ENCODE measurements at places on chromosomes 13 and 19. TPM values are rescaled to one million over a fixed set of nuclear protein-coding genes. Genes with fewer than 3 reads are reported as not detected.

Gene KRTDAP
- total RNA-seq, result not detected

Gene SLC7A9
- 0.28 TPM for total RNA-seq

Gene LILRA1
- total RNA-seq, result not detected

Gene COG6
- total RNA-seq, result 35.2 TPM

Gene C19orf33
- not detected for total RNA-seq

Gene SUGP1
- 69.9 TPM for total RNA-seq

DNA sequence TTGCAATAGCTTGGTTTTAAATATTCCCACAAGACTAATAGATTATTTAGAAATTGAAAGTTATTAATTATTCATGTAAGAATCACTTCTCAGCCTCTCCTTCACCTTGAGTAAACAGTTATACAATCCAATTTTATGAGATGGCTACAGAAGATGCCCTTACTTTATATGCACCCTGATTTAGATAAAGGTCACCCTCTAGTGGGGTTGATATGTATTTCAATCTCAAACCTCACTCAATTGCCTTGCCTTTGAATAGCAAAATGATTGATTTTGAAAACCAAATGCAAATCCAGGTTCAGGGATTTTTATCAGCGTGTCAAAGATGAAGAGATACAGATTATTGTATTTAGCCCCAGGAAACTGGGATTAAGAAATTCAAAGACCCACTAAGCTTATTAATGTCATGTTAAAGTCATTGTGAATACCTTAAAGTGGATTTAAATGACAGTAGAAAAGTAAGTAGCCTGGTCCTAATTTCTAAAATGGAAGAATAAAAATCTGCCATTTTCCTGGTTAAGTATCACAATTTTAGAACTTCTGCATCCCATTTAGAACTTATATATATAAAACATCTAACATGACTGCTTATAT lies 305.1 kb downstream of the ITGBL1 start:
- no peak overlapping the region for H3K27ac ChIP-seq
- H3K27me3 ChIP-seq, result peaks cover 8% of the 10 kb centered on the region
- H3K36me3 ChIP-seq, result no peaks in the 10 kb centered on the region
- H3K4me3 ChIP-seq, result no peak overlapping the region
- DNase-seq, result no peak

DNA sequence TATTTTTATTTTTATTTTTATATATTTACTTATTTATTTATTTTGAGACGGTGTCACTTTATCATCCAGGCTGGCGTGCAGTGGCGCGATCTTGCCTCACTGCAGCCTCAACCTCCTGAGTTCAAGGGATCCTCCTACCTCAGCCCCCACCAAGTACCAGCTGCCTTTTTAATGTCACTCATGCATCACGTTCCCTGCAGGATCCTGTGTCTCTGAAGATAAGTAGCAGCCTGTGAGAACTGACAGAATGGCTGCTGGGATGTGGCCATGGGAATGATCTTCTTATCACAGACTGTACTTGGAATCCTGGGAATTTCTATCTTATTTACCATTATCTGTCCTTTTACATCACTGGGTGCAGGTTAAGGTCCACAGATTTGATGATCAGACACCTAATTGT lies 9.2 kb upstream of the ZNF761 start:
- H3K36me3 ChIP-seq, result no peaks in the 10 kb centered on the region
- no peaks in the 10 kb centered on the region for H3K27me3 ChIP-seq
- no peak overlapping the region for H3K27ac ChIP-seq

DNA sequence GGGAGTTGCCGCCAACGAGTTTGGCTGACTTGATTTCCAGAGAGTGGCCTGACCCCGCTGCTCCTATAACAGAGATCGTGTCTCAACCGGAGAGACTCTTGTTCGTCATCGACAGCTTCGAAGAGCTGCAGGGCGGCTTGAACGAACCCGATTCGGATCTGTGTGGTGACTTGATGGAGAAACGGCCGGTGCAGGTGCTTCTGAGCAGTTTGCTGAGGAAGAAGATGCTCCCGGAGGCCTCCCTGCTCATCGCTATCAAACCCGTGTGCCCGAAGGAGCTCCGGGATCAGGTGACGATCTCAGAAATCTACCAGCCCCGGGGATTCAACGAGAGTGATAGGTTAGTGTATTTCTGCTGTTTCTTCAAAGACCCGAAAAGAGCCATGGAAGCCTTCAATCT lies 21.6 kb downstream of the NLRP4 start:
- H3K36me3 ChIP-seq, result no peaks in the 10 kb centered on the region
- H3K27me3 ChIP-seq, result no peaks in the 10 kb centered on the region
- DNase-seq, result no peak
- H3K4me1 ChIP-seq, result no peaks in the 10 kb centered on the region

DNA sequence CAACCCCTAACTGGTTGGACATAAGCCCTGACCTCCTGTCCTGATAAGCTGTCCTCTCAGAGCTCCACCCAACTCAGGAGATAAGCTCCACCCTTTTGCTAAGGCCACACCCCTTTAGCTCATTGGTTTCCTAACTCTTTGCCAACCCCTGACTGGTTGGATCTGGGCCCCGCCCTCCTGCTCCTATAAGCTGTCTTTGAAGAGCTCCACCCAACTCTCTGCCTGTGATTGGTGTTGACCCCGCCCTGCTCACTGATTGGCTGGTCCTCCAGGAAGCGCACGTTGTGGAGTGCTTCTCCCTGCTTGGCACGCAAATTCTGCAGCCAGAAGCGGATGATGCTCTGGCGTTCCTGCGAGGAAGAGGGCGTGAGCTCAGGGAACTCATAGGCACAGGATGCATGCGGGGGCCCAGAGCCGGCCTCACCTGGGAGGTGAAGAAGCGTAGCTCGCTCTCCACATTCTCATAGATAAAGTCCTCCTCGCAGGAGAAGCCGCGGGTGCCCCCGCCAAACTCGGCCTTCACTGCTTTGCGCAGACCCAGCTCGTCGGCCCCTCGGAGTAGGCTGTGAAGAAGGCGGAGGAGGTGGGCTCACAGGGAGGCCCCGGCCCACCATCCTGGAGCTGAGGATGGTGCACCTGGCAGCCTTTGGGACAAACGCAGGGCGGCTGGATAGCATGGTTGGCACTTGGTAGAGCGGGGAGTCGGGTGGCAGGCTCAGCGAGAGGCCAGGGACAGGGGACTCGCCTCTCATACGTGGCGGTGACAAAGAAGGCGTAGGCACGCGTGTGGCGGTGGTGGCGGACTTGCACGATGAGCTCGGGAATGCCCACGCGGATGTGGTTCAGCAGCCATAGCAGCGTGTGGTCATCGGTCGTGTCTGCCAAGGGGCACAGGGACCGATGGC lies 1.7 kb downstream of the ANO8 start:
- peaks cover 34% of the 10 kb centered on the region for H3K4me1 ChIP-seq
- no peak overlapping the region for H3K27ac ChIP-seq
- DNase-seq, result peak; percentile 67
